ENCODE measurements at places on chromosomes 7 and 10.

DNA sequence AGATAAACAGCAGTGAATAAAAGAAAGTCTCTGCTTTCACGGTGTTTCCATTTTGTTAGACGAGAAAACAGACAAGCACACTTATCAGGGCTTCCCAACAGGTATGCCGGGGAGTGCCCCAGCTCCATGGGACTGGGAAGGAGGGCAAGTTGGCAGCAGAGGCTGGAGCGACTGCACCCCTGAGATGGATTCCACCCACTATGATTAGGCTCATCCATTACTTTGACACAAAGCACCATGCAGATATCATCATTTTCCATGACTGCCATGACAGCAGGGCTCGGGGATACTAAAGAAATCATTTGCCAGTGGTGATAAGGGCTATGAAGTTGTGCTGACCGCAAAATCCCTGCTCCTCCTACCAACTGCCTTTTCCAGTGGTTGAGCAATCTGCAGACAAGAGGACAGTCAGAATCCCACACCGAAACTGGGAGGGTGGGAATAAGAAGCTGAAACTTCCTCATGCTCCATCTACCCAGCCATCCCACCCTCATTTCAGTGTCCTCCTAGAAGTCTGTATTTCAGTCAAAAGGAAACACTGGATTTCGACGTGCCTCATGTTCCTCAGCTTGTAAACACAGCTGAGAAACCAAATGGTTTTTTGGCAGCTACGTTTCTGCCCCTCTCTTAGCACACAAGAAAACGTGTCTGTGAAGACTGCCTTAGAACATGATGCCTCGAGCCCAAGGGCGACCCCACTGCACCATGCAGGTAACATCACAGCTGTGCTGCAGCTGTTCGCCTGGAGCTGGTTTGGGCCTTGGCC is 15.5 kb downstream of the CREB3L2 start:
- no peak for DNase-seq

DNA sequence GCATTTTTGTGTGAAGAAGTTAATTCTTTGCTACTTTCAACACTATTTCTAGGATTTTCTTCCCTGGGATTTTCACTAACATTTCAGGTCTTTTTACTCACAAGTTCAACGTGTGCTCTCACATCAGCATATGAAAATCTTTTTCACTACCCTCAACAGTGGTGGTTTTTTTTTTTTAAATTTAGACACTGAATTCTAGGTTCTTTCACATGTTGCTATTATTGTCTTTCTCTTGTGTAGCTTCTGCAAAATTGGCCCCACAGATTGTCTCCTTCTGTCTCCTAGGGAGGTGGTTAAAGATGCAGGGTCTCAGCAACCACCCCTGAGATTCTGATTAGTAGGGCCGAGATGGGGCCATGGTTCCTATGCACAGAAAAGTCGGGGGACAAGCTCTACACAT is 165.0 kb upstream of the GPR26 start:
- no peak for DNase-seq

DNA sequence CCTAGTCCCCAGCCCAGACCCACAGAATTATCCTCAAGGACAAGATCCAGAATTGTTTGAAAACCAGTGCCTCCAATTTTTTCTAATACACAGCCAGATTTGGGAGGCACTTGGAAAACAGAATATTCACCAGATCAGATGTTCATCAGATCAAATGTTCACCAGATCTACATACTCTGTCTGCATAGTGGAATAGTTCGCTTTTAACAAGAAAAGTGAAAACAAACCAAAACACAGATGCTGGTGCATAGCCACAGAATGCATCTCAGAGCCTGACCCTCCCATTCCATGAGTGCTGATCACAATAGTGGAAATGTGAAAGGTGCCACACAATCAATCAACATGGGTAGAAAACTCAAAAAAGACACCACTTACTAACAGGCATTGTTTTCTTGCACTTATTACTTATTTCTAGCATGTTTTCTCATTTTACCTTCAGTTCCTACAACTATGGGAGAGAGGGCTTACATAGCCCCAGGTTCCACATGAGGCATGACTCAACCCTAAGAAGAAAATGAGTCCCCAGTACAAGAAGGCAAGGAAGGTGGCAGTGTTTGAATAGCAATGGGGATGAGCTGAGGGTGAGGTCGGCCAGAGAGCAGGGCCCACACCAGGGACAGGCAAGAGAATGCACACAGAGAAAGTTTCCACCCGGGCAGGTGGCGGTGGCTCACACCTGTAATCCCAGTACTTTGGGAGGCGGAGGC is 432.7 kb upstream of the NFE2L3 start:
- no peak for DNase-seq

DNA sequence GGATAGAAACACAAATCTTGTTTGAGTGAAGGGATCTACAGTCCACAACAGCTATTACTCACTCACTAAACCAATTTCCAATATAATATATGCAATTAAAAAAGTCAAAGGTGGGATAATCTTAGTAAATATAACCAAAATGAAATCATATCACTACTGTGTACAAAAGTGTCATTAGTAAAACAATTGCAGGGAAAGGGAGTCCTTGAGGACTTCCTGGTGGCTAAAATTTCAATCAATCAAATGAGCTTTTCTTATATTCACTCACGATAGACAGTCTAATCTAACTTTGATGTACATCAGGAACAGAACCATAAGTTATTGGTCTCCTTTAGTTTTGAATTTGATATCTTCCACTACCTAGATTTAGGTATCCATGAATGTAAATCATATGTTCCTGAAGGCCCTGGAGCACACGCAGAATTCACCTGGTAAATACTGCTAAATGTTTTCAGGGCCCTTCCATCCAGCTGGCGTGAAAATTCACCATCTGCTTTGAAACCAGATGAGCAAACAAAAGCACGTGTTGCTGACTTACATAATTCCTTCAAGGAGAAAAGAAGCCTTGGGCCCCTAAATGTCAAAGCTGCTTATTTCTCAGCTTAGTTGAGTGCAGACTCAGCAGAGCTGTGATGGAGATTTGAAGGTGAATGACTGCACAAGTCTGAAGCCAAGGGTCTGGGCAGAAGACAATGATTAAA is 159.3 kb upstream of the TMEM196 start:
- no peak for DNase-seq

DNA sequence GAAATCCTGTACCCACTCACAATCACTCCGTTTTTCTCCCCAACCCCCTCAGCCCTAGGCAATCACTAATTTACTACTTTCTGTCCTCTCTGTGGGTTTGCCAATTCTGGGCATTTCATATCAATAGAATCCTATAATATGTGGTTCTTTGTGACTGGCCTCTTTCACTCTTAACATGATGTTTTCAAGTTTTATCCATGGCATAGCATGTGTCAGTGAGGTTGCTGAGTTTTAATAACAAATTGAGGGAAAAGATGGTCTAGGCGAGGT is 11.9 kb downstream of the PLAU start:
- DNase-seq: no peak

DNA sequence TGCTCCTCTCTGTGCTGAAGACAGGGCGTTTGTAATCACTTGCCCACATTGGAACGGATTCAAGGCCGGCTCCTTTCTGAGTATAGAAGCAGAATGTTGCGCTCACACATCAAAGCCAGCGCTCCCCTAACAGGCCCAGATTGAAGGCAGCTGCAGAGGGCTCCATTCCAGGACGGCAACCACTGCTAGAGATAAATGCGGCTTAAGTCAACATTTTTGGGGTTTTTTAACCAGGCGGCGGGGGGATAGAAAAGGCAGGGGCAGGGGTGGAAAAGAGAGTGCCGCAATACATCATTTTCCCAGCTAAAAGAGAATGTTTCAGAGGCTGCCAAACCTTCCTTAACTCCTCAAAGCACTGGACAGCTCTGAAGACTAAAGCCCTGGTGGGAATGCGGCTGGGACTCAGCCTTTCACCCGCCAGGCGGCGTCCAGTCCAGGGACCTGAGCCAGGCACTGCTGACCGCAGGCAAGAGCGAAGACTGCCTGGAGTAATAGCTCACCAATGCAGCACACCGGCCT is 189.6 kb downstream of the TNS3 start:
- no peak for DNase-seq

DNA sequence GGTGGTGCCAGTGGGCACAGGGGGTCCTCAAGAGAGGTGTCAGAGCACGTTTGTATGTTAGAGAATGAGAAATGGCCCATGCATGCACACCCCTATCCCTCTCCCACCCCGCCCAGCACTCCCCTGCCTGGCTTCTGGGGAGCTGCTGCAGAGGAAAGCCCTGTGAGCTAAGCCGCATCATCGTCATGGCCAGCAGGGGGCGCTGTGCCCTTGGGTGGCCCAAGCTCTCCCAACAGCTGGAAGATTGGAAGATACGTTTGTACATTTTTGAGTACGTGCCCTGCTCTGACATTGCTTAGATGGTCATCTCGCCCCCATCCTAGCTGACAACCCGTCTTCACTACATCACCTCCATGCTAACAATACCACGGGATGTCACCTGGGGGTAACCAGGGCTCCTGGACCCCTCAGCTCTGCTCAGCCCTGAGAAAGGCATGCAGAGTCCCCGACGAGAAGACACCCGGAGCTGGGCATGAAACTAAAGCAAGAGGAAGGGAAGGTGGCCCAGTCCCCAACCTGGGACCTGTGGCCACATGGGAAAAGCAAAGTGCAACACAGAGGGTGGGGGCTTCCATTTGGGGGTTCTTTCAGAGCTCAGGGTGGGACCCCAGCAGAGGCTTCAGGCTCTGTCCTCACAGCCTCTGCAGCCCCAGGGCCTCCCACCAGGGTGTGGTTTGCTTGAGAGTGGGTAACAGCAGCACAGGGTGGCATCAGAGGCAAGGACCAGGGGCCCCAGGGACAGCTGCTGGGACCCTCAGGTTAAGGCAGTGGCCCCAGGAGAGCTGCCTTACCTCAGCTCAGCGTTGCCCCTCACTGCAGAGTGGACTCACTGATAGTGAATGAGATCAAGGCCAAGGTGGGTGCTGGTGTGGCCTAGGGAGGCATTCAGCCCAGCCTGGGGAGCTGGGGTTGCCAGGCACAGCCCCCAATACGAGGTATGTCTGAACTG is 136.6 kb downstream of the PTPN20 start:
- peak; percentile 17 for DNase-seq

GRCh38 chr7:104980841-104981671 is 32.9 kb upstream of the KMT2E start:
- peak; percentile 74 for DNase-seq

DNA sequence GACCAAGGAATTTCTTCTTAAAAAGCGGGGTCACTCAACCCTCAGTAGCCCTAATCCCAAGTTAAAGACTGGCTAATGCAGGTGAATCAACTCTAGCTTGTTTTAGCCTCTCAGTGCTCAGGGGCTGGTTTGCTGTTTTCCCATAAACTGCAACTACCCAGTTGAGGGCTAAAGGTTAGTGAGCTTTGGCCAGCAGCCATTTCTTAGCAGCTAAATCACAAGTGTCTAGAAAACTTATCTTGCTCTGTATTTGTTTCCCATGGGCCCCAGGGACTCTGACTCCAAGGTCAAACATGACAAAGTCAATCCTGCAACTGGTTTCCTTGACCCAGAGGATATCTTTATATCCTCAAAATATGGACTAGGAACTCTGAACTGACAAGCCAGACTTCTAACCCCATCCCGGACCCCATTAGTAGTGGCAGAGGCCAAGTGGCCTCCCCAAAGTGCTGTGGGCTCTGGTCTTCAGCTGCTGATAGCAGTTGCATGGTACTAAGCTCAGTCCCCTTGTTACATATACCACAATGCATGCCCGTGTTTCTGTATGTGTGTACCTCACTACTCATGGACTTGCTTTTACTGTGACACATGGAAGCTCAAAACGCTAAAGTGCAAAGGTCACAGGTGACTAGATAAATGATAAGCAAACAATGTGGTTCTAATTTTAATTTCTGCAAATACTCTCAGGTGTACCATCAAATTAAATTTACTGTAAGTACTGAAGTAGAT is 793.0 kb upstream of the IGFBP3 start:
- no peak for DNase-seq

DNA sequence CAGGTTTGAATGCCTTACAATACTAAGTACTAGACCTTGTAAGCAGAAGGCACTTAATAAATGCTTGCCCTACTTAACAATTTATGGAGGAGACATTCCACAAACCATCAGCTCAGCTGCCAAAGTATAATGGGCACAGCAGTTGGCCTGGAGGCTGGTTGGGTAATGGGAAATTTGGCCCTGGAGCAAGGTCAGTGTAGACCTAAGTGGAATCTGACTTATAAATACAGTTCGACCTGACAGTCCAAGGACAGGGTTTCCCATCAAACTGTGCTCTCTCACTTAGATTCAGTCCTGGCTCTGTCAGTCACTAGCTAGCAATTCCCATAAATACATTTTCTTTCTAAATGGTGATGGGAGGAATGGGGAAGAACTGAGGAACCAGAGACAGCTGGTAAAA is 62.6 kb upstream of the ABCB4 start:
- no peak for DNase-seq

- DNase-seq: no peak
These were observed 240.0 kb upstream of the RHOBTB1 start for GRCh38 chr10:61183967-61184366.

DNA sequence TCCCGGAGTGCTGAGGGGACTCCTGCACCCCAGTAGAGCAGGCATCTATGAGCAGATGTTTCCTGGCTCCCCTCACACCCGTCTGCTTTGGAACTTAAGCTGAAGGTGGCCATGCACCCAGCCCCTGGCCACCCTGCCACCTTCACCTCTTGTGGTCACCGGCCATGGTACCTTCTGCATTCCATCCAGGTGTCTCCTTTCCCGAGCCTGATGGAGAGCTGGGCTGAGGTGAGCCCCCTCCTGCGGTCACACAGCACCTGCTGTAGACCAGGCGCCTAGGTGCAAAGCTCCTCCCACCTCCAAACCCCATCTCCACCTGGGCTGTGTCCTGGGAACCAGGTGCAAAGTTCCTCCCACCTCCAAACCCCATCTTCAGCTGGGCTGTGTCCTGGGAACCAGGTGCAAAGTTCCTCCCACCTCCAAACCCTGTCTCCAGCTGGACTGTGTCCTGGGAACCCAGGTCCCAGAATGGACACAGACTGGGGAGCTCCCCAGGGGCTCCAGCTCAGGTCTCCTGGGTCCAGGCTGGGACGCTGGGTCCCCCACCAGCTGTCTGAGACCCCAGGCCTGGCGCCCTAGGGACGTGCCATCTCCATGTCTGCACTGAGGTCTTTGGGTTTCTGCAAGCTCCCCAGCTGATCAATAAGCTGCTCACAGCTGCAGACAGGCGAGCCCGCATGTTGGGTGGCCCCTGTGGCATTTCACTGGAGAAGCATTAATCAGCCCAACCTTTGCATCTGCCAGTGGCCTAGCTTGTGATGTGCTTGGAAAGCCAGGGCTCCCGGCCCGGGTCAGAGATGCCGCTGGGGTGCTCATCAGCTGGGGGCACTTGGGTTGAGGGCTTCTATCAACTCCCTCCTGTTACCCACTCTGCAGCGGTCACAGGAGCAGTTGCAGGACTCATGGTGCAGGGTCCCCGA is 61.2 kb upstream of the INPP5A start:
- DNase-seq: no peak

GRCh38 chr10:117762819-117763172 is 220.2 kb downstream of the EMX2 start:
- DNase-seq: no peak

DNA sequence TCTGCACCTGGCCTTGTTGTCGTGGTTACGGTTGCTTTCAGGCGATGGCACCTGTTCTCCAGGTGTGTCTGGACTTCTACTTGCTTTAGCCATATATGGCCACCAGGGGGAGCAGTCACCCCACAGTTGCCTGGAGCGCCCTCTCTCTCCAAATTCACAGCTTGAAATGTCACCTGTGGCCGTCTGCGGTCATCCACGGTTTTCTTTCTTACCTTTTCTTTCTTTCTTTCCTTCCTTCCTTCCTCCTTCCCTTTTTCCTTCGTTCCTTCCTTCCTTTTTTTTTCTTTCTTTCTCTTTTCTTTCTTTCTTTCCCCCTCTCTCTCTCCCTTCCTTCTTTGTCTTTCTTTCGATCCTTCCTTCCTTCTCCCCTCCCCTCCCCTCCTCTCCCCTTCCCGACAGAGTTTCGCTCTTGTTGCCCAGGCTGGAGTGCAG is 150.5 kb upstream of the VKORC1L1 start:
- peak; percentile 77 for DNase-seq
